ENCODE measurements at places on chromosomes 3 and 15. TPM values are rescaled to one million over a fixed set of nuclear protein-coding genes. Genes with fewer than 3 reads are reported as not detected.

DNA sequence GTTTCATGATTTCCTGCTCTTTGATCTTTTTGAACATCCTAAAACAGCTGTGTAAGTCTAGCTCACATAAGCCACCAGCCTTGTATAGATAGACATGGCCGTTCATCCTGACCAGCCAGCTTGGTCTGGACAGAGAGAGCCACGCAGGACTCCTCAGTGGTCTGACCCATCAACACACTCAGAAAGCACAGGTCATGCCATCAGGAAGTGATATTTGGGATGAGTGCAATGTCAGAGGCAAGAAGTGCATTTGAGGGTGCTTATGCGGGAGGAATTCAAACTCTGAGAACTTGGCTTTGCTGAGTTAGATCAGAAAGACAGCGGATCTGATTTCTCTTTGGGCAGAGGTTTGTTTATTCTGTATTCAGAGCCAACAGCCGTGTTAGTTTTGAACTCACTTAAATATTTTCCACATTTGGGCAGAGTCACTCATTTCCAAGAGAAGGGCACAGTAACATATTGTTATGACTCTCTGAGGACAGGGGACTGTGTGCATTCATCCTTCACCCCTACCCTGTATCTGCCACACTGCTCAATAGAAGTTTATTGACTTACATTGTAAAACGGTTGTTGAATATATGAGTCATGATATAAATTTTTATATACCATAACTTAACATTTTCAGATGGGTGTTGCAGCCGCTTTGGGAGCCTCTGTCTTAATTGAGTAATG lies 225.3 kb upstream of the LYSMD4 start:
- no peak for DNase-seq

Gene A4GNT
- not detected for total RNA-seq

- DNase-seq: no peak
Measured at GRCh38 chr15:64634576-64635498, 140.6 kb downstream of the RBPMS2 start.

- peak; percentile 79 for DNase-seq
Measured at GRCh38 chr3:55511895-55512570, 24.9 kb upstream of the WNT5A start.

DNA sequence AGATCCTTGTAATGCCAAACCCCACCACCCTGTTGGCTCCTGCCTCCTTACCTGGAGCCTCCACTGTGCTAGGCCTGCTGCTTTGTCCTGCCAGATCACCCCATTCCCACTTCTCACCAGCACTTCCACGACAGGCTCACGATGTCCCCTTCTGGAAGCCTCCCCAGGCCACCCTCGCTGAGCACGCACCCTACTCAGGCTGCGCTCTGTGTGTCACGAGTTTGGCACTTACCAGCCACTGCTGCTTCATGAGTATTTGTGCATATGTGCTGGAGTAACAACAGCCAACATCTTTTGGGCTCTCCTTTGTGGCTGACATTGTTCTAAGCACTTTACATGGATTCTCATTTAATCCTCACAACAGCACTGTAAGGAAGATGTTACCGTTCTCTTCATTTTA lies 58.1 kb downstream of the PDIA5 start:
- DNase-seq: no peak

Gene AHSG
- not detected for total RNA-seq

Gene SLMAP
- total RNA-seq: 52.7 TPM

DNA sequence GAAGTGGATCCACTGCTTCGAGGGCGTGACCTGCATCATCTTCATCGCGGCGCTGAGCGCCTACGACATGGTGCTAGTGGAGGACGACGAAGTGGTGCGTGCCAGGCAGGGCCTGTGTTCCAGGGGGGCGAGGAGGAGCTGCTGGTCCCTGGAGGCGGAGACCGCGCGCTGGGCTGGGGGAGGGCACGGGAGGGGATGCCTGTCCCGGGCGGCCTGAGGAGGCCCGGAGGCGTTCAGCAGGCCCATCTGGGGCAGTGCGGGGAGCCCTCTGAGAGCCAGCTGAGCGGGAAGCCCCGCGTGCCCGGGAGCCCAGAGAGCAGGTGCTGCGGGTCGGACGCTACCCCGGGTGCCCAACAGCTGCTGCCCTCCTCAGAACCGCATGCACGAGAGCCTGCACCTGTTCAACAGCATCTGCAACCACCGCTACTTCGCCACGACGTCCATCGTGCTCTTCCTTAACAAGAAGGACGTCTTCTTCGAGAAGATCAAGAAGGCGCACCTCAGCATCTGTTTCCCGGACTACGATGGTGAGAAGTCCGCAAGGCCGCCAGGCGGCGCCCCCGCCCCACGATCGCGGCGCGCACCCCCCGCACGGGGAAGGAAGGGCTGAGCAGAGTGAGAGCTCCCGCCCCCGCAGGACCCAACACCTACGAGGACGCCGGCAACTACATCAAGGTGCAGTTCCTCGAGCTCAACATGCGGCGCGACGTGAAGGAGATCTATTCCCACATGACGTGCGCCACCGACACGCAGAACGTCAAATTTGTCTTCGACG lies 2.9 kb downstream of the GNAT1 start:
- DNase-seq: peak; percentile 39

DNA sequence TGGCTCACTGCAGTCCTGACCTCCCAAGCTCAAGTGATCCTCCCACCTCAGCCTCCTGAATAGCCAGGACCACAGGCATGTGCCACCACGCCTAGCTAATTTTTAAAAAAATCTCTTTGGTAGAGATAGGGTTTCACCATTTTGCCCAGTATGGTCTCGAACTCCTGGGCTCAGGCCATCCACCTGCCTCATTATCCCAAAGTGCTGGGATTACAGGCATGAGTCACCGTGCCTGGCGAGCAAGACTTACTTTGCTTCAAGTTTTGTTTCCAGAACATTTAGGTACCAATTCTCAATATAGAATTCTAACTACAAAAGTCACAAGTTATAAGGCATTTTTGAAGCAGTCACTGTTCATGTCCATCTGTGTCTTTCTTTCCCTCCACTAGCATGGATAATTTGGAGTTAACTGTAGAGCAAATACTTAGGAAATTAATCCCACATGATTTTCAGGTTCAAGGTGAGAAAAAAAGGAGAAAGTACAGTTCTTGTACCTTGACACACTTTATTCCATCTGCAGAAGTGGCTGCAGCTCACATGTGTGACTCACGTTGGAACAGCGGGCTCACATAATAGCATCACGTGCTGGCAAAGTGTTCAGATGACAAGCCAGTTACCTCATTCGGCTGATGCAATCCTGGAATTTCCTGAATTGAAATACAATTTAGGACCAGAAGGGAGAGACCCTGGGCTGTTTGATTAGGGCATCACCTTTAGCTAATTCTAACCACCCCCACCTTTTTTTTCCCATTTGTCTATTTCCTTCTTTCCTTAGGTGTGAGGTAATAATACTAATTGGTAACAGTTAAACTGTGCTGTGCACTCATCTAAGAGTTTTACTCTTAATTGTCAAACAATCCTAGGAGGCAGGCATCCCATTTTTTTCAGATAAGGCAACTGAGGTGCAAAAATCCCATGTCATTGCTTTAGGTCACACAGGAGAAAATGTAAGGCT lies 46.9 kb upstream of the NEDD4 start:
- DNase-seq: peak; percentile 87

GRCh38 chr3:70064194-70064779 lies 64.8 kb downstream of the SAMMSON start:
- DNase-seq: peak; percentile 11

- no peak for DNase-seq
Measured at GRCh38 chr15:100785181-100786138, 94.2 kb upstream of the ALDH1A3 start.

DNA sequence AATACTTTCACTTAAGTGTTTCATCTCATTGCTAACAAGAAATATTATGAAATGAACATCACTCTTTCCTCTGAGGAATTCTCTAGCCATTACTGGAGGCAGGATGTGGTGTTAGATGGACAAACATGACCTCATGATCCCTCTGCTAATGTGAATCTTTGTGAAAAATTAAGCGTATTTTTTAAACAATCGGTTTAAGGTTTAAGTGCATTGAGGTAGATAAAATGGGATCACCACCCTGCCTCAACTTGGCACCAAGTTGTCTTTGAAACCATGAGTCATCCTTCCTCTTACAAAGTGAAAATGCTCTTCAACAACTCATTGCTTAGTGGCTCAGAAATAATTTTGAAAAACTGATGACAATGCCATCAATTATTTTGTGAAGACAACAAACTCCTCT lies 76.0 kb upstream of the DCBLD2 start:
- peak; percentile 74 for DNase-seq

GRCh38 chr3:196339493-196340254 lies 1.5 kb upstream of the TM4SF19 start:
- DNase-seq: peak; percentile 33

Gene TRPC1
- 11.0 TPM for total RNA-seq

Gene MNS1
- total RNA-seq: 1.1 TPM

DNA sequence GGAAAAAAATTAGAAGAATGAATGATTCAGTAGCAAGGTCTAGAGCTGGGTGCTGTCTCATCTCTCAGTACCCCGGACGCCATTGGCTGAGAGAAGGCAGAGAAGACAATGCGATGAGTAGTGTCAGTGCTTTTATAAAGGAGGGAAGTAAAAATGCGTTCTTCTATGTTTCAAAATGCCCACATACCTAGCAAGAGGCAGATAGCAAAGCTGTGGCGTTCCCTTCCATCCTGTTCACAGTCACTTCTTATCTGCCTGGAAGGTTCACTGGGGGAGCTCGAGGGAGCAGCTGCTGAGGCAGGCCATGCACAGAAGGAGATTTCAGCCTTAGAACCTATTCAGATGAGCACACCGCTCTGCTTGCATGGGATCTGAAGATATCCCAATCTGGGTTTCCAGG lies 234.0 kb downstream of the RPLP1 start:
- no peak for DNase-seq

DNA sequence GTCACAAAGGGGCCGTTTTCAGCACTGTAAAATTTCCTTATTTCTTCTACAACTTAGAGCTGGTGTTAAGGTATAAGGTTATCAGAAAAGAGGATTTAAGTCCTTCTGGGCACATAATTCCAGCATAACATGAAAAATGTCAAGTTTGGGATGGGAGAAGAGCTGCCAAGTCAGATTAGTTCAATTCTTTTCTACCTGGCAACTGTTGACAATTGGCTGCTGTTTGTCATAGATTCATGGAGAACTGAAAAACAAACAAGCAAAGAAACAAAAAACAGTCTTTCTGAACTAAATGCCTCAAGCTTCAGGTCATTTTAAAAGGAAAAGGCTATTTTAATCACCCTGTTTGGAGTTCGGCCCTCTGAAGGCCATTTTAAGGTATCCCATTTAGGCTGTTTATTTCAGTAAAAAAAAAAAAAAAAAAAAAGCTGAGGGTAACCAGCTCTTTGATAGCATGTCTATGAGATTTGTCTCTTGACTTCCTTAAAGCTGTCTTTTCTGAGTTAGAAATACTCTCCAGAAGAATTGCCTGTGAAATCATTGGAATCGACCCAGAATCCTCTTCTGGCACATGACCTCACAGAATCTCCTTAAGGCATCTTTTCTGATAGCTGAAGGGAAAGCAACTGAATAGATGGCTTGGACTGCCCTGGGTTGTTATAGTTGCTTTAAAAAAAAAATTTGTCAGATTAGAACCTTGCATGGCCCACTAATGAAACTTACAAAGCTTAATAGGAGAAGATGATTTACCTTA lies 173.3 kb downstream of the SEMA6D start:
- DNase-seq: no peak

- DNase-seq: no peak
Measured at GRCh38 chr15:81268881-81269601, 54.9 kb downstream of the STARD5 start.

DNA sequence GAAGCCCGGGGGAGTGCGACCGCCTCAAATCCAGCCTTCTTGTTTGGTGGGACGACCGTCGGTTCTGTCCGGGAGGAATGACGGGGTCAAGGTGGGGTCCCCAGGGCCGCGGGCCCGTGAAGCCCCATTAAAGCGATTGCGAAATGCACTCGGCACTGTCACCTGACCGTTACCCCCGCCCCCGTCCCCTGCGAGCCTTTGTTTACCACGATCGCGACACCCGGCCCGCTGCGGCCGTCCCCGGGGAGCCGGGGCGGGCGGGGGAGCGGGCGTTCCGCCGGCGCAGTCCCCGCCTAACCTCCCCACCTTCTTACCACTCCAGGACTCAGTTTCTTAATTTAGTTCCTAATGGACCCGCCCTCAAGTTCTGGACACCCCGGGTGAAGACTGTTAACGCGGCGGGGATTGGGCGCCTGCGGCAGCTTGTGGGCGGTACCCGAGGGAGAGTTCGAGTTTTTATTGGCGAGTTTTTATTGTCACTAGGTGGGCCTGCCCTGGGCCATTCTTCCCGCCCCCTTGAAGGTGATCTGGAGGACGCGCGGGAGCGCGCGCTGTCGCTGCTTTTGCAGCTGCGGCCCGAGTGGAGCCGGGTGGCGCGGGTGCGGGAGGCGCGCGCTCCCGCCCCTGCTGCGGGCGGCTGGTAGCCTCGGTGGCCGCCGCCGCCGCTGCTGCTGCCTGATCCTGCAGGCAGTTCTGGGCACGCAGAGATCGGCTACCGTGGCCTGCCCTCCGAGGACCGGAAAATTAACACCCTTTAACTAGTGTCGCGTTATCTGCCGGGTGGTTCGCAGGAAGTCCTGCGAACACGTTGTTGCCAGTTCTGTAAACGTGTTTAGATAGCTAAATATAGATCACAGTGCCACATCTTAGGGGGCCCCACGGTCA lies 1.0 kb downstream of the KLHL24 start:
- DNase-seq: peak; percentile 92

Gene SCAPER
- total RNA-seq: 5.6 TPM

DNA sequence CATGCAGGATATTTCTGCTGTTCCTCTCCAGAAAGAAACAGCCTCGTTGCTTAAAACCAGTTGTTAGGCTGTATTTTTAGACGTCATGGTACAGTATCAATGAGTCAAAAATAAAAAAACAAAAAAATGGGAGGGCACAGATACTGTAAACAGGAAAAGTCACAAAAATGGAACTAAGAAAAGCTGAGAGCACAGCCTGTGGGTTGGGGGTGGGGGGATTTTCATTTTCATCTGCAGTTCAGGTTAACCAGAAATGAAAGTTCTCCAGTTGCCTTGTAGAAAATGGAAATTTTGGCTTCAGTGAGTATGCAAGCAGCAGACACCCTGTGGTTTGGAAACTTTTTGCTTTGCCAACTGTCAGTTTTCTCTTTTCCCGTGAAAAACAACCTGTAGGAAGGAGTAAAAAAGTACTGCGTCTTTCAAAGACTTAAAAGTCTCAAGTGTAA lies 59.0 kb downstream of the FRMD4B start:
- DNase-seq: no peak

Gene NT5DC2
- total RNA-seq: 181 TPM

- peak; percentile 88 for DNase-seq
Measured at GRCh38 chr15:99733268-99734039, at the start of gene LYSMD4. Gene LYSMD4 (minus strand): TSS chr15:99733437. CDS start chr15:99731999, 1,438 bp downstream.

Gene XPC
- total RNA-seq: 38.2 TPM

GRCh38 chr15:53955396-53955795 lies 22.8 kb upstream of the UNC13C start:
- no peak for DNase-seq

DNA sequence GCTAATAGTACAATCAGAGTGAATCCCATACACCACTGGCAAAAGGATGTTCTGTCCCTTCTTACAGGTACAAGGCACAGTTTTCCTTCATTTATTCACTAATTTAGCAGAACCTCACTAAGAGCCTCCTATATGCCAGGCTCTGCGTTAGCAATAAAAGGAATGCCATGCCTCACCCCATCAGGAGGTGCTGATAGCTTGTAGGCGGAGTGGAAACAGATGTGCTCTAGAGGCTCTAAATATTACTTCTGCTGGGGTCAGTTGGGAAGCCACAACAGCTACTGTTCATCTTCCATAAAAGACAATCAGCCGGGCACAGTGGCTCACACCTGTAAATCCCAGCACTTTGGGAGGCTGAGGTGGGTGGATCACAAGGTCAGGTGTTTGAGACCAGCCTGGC lies 24.4 kb downstream of the MLH1 start:
- no peak for DNase-seq

Gene DAPK2
- total RNA-seq: 5.7 TPM

Gene ZNF717
- total RNA-seq: 4.8 TPM

Gene MB21D2
- total RNA-seq: 17.2 TPM

Gene ADGRG7
- total RNA-seq: not detected

Gene CPNE4
- not detected for total RNA-seq

Gene C2CD4B
- total RNA-seq: not detected
